Progenitor cell of endocrine pancreas (in vitro differentiated cells): ENCODE measurements at places on chromosomes 3 and 15. TPM values are rescaled to one million over a fixed set of nuclear protein-coding genes. Genes with fewer than 3 reads are reported as not detected.

DNA sequence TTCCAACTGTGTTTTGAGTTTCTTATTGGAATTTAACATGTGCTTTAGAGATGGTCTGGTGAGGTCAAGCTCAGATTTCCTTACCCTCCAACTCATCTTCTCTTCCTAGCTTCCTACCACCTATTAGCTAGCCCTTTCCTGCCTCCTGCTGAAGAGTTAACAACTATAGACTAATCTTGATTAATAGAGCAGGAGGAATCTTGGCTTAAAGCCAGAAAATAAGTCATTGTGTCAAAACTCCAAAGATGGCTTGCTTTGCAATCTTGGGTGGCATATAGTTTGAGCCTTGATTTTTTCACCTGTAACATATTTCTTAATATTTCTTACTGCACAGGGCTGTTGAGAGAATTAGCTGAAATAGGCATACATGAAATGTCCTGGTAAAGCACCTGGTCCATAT is 27.3 kb downstream of the BCL2L10 start:
- DNase-seq = no peak

GRCh38 chr3:55746808-55747413 is 259.8 kb upstream of the WNT5A start:
- DNase-seq = no peak

- no peak for DNase-seq
Observed at GRCh38 chr3:66099541-66100065, 60.9 kb upstream of the MAGI1 start.

- DNase-seq = no peak
Observed at GRCh38 chr15:58453931-58454793, 22.4 kb downstream of the LIPC start.

DNA sequence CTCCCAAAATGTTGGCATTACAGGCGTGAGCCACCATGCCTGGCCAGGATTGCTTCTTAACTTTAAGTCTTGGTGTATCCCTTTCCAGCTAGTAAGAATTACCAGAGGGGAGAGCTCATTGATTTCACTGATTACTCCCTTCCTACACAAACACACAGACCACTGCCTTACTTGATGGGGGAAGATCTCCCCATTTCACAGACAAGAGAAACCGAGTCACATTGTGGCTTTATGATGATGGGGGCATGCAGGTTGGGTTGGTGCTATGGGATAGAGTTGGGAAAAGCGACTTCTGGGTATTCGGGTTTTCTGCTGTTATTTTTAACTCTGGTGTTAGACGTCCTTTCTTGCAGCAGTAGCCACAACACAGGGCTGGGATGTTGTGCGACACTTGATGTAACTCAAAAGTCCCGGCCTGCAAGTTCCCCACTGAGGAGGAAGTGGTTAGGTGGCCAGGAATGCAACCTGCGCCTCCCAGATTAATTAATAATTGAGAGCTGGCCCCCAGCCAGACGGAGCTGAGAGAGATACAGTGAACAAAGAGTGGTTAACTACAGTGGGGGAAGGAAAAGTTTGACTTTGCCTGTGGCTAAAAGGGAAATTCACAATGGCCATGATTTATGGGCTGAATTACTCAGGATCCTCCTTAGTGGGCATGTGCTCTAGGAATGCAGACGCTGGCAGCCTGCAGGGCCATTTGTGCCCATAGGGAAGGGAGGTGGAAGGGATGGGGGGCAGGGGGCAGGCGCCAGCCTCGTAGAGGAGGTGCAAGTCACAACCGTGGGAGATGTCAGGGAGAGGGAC is 63.6 kb downstream of the SMAD6 start:
- peak; percentile 29 for DNase-seq

- DNase-seq = no peak
Observed at GRCh38 chr15:100612539-100612938, 10.2 kb downstream of the ASB7 start.

GRCh38 chr15:29159771-29160455 is 109.7 kb downstream of the NSMCE3 start:
- DNase-seq = no peak

GRCh38 chr15:98743177-98743576 is 94.8 kb downstream of the IGF1R start:
- DNase-seq = no peak

DNA sequence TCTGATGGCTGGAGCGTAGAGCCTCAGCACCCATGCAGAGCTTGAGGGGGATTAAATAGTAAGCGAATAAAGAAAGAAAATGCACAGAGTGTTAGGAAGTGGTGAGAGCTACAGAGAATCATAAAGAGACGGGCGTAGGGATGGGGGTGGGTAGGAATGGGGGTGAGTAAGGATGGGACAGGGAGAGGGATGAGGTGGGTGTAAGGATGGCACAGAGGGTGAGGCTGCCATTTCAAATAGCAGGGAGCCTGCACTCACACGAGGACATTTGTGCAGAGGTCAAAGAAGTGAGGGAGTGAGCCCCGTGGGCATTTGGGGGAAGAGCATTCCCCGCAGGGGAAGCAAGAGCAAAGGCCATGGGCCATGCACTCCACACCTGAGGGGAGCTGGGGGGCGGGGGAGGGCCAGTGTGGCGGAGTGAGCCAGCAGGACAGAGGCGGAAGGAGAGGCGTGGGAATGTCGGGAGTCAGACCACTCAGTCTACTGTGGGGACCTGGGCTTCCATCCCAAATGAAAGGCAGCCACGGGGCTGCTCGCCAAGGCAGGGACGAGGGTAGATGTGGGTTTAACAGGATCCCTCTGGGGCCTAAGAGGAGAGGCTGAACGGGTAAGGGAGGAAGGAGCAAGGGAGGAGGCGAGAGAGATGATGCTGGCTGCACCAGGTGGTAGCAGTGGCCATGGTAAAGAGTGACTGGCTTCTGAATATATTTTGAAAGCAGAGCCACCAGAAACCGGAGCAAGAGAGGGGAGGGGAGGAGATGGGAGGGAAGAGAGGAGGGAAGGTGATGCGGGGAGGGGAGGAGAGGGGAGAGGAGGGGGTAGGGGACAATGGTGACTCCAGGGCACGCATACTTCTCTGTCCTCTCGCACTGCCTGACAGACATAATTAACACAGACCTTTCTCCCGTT is 35.2 kb upstream of the SLC6A6 start:
- no peak for DNase-seq

- no peak for DNase-seq
Observed at GRCh38 chr3:159796226-159796625, 192.4 kb upstream of the IL12A start.

- DNase-seq = no peak
Observed at GRCh38 chr3:156160647-156161046, 40.3 kb downstream of the KCNAB1 start.

- no peak for DNase-seq
Observed at GRCh38 chr3:160224811-160225175, 429 bp upstream of the C3orf80 start.

DNA sequence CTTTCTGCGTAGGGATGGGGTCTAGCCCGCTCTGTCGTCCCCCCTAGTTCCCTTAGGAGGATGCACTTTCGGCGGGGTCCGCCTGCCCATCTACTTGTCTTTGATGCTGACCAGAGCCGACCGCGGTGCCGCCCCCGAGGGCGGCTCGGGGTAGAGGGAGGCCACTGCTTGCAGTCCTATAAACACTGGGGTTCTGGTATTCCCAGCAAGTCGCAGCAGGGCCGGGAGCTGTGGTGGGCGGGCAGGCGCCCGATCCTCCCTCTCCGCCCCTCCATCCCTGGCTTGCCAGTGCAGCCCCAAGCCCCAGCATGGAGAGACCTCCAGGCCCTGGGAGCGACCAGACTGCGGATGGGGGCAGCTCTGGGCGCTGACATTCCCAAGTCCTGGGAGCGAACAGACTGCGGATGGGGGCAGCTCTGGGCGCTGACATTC is 830 bp downstream of the SEMA4B start:
- no peak for DNase-seq

DNA sequence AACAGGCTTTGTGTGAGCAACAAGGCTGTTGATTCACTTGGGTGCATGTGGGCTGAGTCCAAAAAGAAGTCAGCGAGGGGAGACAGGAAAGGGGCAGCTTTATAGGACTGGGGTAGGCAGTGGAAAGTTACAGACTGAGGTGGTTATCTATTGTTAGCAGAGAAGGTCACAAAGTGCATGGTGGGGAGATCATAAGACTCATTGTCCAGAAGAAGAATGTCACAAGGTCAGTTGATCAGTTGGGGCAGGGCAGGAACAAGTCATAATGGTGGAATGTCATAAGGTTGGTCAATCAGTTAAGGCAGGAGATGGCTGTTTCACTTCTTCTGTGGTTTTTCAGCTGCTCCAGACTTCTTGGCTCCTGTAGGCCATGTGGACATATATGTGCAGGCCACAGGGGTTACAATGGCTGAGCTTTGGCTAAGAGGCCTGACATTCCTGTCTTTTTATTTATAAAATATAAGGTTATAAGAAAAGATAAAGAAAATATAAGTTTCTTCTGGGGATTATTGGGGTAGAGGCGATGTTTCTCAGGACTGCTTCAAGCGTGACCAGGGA is 69.5 kb upstream of the SNTN start:
- no peak for DNase-seq

- DNase-seq = no peak
Observed at GRCh38 chr15:78195735-78196201, 38.6 kb downstream of the ACSBG1 start.

DNA sequence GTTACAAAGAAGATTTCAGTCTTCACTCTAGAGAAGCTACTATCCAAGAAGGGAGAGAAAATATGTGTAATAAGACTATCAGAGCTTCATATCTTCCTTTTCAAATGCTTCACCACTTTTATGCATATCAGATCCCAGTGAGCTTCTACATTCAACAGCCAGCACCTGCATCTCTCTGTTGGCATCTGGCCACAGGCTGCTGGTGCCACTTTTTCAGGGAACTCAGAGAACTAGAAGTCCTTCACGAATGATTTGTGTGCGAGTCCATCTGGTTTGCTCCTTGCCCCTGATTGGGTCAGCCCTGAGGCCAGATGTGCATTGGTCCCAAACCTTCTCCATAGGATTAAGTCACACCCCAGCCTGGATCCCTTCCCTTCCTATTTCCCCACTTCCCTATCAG is 22.1 kb downstream of the SNTN start:
- no peak for DNase-seq

GRCh38 chr3:118811236-118811732 is 223.4 kb downstream of the IGSF11 start:
- DNase-seq = no peak

- DNase-seq = no peak
Observed at GRCh38 chr3:4794331-4794730, 184.9 kb upstream of the BHLHE40 start.

GRCh38 chr15:78570710-78571109 is 5.4 kb downstream of the CHRNA5 start:
- no peak for DNase-seq

DNA sequence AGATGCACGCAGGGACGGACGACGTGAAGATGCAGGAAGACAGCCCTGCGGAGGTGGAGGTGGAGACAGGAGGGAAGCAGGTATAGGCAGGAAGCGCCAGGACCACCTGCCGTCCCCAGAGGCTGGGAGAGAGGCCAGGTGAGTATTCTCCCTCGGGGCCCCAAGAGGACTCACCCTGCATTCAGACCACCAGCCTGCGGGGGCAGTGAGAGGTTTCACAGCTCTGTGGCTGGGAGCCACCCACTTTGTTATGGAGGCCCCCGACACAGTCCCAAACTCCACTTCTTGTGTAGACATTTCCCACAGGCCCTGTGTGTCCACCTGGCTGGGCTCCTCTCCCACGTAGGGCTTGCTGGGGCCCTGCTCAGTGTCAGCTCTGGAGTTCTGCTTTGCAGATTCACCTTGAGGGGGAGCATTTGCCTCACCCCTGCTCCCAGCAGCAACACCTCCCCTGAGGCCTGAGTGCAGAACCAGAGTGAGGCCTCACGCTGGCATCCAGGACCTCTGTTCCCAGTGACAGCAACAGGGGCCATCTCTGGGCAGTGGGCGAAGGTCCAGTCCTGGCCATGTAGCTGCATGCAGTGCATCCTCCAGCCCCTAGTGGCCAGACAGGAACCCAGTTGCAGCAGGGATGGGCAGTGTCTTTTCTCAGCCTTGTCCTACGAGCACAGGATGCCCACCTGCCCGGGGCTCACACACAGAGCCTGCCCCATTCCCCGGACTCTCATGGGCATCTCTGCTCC is 119.4 kb upstream of the IQSEC1 start:
- DNase-seq = no peak

DNA sequence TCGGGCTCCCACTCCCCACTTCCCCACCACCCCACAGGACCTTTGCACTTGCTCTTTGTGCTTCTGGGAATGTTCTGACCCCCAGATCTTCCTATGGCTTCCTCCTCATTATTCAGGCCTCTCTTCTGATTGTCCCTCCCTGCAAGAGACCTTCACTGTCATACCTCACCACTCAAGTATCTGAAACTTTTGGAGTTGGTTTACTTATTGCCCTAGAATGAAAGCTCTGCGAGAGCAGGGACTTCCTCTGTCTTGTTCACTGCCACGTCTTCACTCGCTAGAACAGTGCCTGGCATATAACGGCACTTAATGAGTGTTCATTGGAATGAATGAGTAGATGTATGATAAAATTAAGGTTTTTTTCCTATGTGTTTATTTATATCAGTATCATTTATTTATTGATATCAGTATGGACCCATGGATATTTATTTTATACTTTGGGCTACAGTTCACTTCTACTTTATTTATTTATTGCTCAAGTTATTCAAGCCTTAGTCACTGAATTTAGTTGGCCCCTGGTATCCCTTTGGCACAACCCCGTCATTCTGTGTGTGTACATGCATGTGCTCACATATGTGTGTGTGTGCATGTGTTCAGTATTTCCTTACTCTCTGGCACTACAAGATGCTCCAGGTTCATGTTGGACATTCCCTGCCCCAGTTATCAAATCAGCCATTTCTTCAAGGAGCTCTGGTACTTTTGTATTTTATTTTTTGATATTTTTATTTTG is 197.6 kb downstream of the THSD4 start:
- DNase-seq = no peak

- no peak for DNase-seq
Observed at GRCh38 chr15:100338971-100339444, 2.8 kb downstream of the ADAMTS17 start.

DNA sequence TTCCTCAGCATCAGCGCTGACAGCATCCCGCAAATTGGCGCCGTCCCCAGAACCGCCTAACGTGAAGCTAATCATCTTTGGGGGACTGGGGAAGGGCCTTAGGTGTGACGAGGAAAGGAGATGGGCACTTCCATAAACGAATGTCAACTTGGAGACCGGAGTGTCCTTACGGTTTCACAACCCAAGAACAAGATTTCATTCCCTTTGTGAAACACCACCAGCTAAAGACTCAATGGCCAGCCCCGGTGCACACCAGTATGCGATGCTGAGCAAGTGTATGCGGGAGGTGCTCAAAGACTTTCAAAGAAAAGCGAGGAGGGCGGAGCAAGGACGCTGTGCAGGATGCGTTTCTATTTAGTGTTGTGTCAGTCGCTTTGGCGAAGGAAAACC is 759 bp upstream of the TTBK2 start:
- no peak for DNase-seq

DNA sequence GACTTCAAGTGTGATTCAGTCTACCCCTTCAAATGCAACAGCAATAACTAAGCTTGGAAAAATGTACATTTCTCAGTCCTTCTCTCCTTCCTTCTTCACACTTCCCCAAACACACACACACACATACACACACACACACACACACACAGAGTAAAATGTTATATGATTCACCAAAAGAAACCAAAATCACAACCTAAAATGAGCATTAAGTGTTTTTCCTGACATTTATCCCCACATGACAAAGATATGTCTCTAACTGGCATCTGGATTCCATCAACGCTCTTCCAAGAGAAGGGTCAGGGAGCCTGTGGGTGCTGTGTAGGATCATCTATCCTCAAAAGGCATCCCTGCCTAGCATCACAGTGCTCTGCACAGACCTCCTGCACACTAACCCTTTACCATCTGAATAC is 21.0 kb downstream of the PDZRN3 start:
- DNase-seq = no peak

Gene ROPN1
- not detected in 2 replicates for total RNA-seq

Gene ZNF80
- not detected in 2 replicates for total RNA-seq

Gene NTRK3
- not detected in 2 replicates for total RNA-seq
